ENCODE measurements at places on chromosomes 13 and 19. TPM values are rescaled to one million over a fixed set of nuclear protein-coding genes. Genes with fewer than 3 reads are reported as not detected.

The EHD2 gene
- total RNA-seq = 22.9 TPM

The SIGLEC8 gene
- total RNA-seq = not detected

The C19orf25 gene
- total RNA-seq = 31.9 TPM

The DPF1 gene
- 9.2 TPM for total RNA-seq

The FAM216B gene
- total RNA-seq = not detected

The ZIC5 gene
- 0.05 TPM for total RNA-seq

The VSTM1 gene
- 1.0 TPM for total RNA-seq

The CABP5 gene
- not detected for total RNA-seq

The CRB3 gene
- total RNA-seq = not detected

The FUT6 gene
- total RNA-seq = not detected

The ACP5 gene
- total RNA-seq = 10.3 TPM

The IQCN gene
- total RNA-seq = 0.94 TPM

The PPP2R1A gene
- total RNA-seq = 171 TPM

The NCAN gene
- 0.03 TPM for total RNA-seq

The CD37 gene
- total RNA-seq = not detected

The LRRC8E gene
- total RNA-seq = 11.6 TPM

The CARM1 gene
- total RNA-seq = 53.4 TPM

The ZNF160 gene
- total RNA-seq = 18.1 TPM

The ELL gene
- total RNA-seq = 21.9 TPM

The KIR2DL4 gene
- total RNA-seq = not detected

The TEKTIP1 gene
- total RNA-seq = not detected

The TRAPPC5 gene
- total RNA-seq = 121 TPM

The FBXL3 gene
- total RNA-seq = 47.3 TPM

The GPR12 gene
- not detected for total RNA-seq

The CNMD gene
- total RNA-seq = not detected

The CNN1 gene
- total RNA-seq = not detected

The SIGLEC6 gene
- total RNA-seq = not detected

The PGLYRP1 gene
- total RNA-seq = not detected

The PEAK3 gene
- total RNA-seq = not detected

The CACNG7 gene
- 0.11 TPM for total RNA-seq

The ATP7B gene
- total RNA-seq = 1.6 TPM

The ZNF432 gene
- total RNA-seq = 5.6 TPM

The FBXO27 gene
- total RNA-seq = 21.4 TPM

The ZNF420 gene
- total RNA-seq = 3.8 TPM

The PTGER1 gene
- 0.45 TPM for total RNA-seq

The CHAF1A gene
- 78.7 TPM for total RNA-seq

The PLK5 gene
- total RNA-seq = not detected

The ERICH6B gene
- total RNA-seq = not detected

The SPIB gene
- not detected for total RNA-seq

The IGLON5 gene
- total RNA-seq = not detected

The POLR2I gene
- 195 TPM for total RNA-seq

The CCNE1 gene
- 15.0 TPM for total RNA-seq

The RAB20 gene
- total RNA-seq = 39.0 TPM

The MARK4 gene
- total RNA-seq = 12.9 TPM

The ZNF439 gene
- total RNA-seq = 1.9 TPM

The ZNF491 gene
- total RNA-seq = 0.38 TPM

The COL4A1 gene
- total RNA-seq = 165 TPM

The TFPT gene
- 61.6 TPM for total RNA-seq

The CYP2A7 gene
- total RNA-seq = not detected

The ATP12A gene
- not detected for total RNA-seq

The ZNF486 gene
- 7.1 TPM for total RNA-seq

The ITM2B gene
- 60.3 TPM for total RNA-seq

The ZNF229 gene
- 9.8 TPM for total RNA-seq

The C5AR2 gene
- total RNA-seq = not detected

The PROZ gene
- total RNA-seq = not detected

The C5AR1 gene
- total RNA-seq = 0.64 TPM

The IGSF23 gene
- total RNA-seq = not detected
